Right ventricle myocardium inferior (tissue), 1 donor: ENCODE measurements at places on chromosomes 7 and 10. TPM values are rescaled to one million over a fixed set of nuclear protein-coding genes. Genes with fewer than 3 reads are reported as not detected.

HOXA3 gene
- total RNA-seq = not detected

NUTM2A gene
- 1.9 TPM for total RNA-seq

DNA sequence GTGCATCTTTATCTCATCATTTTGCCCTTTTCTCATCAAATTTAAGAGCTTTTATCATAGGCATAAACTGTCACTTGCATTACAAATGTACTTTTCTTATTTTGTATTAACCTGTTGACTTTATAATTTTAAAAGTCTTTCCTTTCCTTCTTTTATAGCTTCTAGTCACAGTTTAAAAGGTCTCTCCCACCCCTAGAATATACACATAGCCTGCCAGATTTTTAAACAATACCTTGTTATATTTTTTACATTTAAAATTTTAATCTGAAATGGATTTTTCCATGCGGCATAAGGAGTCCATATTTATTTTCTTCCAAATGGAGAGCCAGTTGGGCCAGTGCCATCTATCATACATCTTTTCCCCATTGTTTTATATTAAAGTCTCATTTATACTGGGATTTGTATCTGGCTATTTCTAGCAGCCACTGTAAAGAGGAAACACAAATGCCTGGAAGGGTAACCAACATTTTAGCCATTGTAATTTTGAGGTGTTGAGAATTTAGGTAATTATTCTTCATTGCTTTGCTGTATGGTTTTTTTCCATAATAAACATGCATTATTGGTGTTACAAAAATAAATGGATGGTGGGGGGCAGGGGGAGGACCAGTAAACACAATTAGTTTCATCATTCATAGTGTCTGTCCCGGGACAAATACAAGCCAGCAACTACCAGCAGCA, 92.8 kb downstream of the CCDC71L start:
- DNase-seq = no peak

SPDYE1 gene
- not detected for total RNA-seq

DNA sequence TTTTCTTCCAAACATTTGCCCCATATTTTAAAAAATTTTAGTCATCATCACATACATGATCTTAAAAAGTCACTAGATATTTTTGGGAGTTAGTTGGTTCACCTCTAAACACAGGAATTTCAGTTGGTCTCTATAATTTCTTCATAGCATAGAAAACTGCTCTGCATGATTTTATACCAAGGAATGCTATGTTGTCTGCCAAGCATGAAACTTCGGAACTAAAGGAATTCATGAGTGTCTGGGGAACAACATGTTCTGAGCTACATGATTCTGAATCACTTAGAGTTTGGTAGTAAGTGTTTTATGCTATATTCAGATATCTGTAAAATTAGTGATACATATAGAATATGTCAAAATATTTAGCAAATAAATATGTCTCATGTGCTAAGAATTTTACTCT, 957.8 kb downstream of the GATA3 start:
- DNase-seq = no peak
